ENCODE measurements at places on chromosomes 1 and 21. TPM values are rescaled to one million over a fixed set of nuclear protein-coding genes. Genes with fewer than 3 reads are reported as not detected.
A peak's percentile ranks its signal among the peaks of the same experiment; 100 is the strongest.

- H3K27ac ChIP-seq: no peak overlapping the region
- H3K36me3 ChIP-seq: peaks cover 21% of the 10 kb centered on the region
- no peak overlapping the region for H3K4me3 ChIP-seq
- peak; percentile 16 for DNase-seq
Measured at GRCh38 chr1:68185743-68186142, 46.6 kb downstream of the WLS start.

- DNase-seq: peak; percentile 19
- no peak overlapping the region for H3K4me3 ChIP-seq
- peaks cover 7% of the 10 kb centered on the region for H3K4me1 ChIP-seq
- no peaks in the 10 kb centered on the region for H3K27me3 ChIP-seq
Measured at GRCh38 chr1:204255966-204256365, 42.2 kb upstream of the GOLT1A start.

- H3K4me3 ChIP-seq: peak overlapping the region; percentile 20
- H3K27me3 ChIP-seq: no peaks in the 10 kb centered on the region
- H3K27ac ChIP-seq: no peak overlapping the region
- H3K36me3 ChIP-seq: no peaks in the 10 kb centered on the region
Measured at GRCh38 chr1:31394584-31395193, 18.3 kb upstream of the SERINC2 start.

MATN1 gene
- total RNA-seq: 0.34 TPM

FAM151A gene
- not detected for total RNA-seq

IPO13 gene
- 31.0 TPM for total RNA-seq

GRCh38 chr21:29800056-29800455 lies 139.7 kb downstream of the GRIK1 start:
- no peaks in the 10 kb centered on the region for H3K27me3 ChIP-seq
- no peak for DNase-seq
- no peaks in the 10 kb centered on the region for H3K4me1 ChIP-seq

CRABP2 gene
- total RNA-seq: 278 TPM

- no peak overlapping the region for H3K4me3 ChIP-seq
- no peak overlapping the region for H3K27ac ChIP-seq
- peaks cover 10% of the 10 kb centered on the region for H3K27me3 ChIP-seq
Measured at GRCh38 chr1:206680279-206680678, 4.4 kb upstream of the MAPKAPK2 start.

- peaks cover 2% of the 10 kb centered on the region for H3K36me3 ChIP-seq
- H3K27me3 ChIP-seq: no peaks in the 10 kb centered on the region
- H3K27ac ChIP-seq: peak overlapping the region; percentile 92
- peaks cover 60% of the 10 kb centered on the region for H3K4me1 ChIP-seq
Measured at GRCh38 chr1:18942340-18942739, 14.1 kb downstream of the IFFO2 start.

PTAFR gene
- 0.24 TPM for total RNA-seq

Data from astrocyte (in vitro differentiated cells and primary cell).